Stimulated activated CD8-positive, alpha-beta memory T cell treated with anti-CD3 and anti-CD28 coated beads, Interleukin-15, amount 100 ng/mL, for 4 hours (primary cell): ENCODE measurements at places on chromosomes 5 and 9.

DNA sequence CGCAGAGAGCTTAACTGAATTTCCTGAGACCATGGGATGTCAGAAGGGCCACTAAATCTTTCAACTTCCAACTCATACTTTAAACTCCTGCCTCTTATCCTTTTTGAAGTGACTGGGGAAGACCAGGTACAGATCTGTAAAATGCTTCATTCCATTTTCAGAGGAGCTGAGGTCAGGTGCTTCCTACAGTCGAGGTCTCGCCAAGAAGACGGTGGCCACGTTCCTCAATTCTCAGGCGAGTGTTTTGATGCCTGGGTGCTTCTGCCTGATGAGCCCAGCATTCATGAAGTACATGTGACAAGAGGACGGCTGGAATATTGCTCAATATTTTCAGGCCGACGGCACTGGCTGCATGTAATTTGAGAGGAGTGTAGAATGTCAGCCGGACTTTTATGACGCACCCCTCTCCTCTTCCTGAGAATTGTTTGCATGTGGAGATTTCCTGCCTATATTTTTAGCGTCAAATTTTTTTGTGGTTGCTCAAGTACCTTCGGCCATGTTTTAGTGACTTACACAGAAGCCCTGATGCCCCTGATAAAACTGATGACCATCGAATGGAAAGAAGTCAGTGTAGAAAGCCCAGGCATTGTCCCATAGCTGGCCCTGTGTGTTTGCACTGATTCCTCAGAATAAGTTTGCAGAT, 38.8 kb upstream of the GLRX start:
- DNase-seq: no peak

DNA sequence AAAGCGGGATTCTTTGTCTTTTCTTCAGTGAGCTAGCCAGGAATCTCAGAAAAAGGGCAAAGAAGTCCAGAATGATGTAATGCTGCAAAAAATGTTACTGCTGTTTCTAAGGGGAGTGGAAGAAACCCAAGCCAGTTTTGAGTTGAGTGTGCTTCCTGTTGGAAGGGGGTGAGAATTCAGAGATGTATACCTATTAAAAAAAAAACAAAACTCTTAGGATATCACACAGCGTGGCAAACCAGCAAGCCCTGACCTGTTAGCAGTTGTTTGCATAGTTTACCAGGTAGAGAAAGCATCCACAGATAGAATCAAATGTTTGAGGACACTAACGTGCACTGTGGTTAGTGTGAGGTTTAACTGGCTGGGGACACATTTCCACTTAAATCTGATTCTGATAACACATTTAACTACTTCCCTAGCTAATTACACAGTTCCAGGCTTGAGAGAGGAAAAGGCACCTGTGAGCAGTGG, 11.4 kb downstream of the BASP1 start:
- no peak for DNase-seq

DNA sequence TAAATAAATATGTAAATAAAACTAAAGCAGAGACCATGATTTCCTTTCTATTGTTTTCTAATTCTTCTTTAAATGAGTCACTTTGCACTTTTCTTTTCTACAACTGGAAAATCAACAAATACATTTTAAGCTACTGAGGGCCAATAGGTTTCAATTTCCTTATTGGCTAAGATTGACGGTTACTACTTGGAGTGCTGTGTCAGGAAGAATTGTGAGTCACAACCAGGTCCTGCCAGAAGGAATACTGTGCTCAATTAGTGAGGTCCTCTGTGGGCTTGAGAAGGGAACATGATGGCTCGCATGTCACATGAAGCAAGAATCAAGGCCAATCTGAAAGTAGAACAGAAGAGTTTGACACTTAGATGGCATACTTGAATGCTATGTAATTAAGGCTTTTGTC, 110.8 kb downstream of the HMHB1 start:
- DNase-seq: no peak

- DNase-seq: no peak
These were observed 143.6 kb downstream of the MRPS30 start for GRCh38 chr5:44952376-44952775.

DNA sequence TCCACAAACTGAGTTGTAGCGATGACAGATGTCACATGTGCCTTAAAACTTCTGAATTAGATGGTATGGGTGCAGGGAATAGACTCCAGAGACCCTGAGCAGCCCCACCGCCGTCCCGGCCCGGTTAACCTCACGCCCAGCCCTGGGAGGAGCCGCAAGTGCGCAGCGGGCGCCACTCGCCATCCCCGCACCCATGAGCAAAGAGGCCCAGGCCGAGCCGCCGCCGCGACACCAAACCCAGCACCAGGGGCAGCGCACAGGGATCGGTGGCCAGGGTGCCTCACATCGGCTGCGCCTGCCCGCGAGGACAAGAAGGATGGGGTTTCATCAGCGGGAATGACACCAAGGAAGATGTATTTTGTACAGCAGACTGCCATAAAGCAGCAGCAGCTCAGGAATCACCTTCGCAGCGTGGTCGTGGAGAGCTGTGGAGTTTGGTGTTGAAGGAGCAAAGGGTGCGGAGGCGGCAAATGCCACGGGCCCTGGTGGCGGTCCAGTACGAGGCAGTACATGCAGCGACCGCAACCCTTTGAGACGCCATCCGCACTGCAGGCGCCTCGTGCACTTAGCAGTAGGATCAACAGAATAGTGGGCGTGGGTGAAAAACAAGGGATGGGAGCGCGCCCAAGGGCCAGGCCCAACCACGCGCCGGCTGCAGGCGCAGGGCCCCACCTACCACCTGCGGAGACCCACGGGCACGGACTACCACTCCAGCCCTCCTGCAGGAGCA, 89.7 kb downstream of the ZNF366 start:
- DNase-seq: no peak

- DNase-seq: no peak
These were observed 518.6 kb upstream of the NUDT12 start for GRCh38 chr5:104081232-104081631.

DNA sequence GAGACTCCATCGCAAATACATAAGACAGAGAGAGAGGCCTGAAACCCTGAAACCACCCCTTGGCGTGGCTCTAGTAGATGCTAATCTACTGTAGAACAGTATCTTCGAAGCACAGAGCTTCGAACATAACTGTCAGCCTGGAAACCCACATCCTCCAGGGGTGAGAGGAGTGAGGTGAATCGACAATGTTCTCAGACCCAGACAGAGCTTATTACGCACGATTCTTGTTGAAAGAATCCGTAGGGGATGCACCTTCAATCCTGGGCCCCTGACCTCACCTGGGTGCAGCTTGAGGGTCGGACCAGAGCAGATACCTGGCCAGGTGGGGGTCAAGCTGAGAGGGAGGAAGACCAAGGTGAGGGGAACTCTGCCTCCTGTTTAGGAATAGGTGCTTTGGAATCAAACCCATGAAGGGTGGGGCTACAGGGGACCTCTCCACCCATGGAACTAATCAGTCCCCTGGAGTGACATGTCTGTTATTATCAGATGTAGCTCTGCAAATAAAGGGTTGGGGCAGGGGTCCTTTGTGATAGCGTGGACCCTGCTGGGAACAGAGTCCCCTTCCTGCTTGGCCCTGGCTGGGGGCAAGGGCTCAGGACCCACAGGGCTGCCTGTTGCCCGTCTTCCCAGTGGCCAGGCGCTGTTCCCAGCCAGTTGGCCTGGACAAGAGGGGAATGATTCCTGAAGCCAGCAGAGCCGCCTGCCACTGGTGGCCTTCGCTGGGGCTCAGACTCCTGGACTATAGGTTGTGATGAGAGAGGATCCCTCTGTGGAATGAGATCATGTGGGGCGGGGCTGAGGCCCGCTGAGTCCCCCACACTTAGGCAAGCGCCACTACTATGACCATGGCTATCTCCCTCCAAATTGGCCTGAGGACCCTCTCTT, 41.2 kb downstream of the DBH start:
- DNase-seq: no peak
